ENCODE measurements at places on chromosomes 6 and 20. TPM values are rescaled to one million over a fixed set of nuclear protein-coding genes. Genes with fewer than 3 reads are reported as not detected.

GRCh38 chr6:126167726-126168125 is 172.2 kb upstream of the CENPW start:
- H3K36me3 ChIP-seq, result no peaks in the 10 kb centered on the region
- H3K27me3 ChIP-seq, result no peaks in the 10 kb centered on the region
- H3K4me3 ChIP-seq, result no peak overlapping the region
- no peak for DNase-seq
- H3K27ac ChIP-seq, result no peak overlapping the region

DNA sequence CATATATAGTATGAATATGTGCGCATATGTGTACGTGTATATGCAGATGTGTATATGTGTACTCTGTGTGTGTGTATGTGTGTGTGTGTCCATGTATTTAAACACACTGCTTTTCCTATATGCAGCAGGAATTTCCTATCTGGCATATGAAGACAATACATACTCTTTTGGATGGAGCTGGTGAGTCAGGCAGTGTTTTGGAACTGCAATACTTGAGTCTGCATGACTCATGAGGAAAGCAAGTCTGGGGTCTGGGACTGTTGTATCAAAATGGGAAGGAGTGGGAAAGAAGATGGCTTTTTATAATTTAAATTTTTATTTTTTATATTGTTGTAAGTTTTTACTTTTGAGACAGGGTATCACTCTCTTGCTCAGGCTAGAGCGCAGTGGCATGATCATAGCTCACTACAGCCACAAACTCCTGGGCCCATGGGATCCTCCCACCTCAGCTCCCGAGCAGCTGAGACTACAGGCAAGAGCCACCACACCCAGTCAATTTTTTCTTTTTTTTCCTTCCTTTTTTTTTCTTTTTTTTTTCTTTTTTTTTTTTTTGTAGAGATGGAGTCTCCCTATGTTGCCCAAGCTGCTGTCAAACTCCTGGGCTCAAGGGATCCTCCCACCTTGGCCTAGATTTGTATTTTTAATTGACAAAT is 72.2 kb downstream of the ATXN1 start:
- H3K27ac ChIP-seq, result no peak overlapping the region
- H3K27me3 ChIP-seq, result no peaks in the 10 kb centered on the region
- H3K4me1 ChIP-seq, result peaks cover 46% of the 10 kb centered on the region

DNA sequence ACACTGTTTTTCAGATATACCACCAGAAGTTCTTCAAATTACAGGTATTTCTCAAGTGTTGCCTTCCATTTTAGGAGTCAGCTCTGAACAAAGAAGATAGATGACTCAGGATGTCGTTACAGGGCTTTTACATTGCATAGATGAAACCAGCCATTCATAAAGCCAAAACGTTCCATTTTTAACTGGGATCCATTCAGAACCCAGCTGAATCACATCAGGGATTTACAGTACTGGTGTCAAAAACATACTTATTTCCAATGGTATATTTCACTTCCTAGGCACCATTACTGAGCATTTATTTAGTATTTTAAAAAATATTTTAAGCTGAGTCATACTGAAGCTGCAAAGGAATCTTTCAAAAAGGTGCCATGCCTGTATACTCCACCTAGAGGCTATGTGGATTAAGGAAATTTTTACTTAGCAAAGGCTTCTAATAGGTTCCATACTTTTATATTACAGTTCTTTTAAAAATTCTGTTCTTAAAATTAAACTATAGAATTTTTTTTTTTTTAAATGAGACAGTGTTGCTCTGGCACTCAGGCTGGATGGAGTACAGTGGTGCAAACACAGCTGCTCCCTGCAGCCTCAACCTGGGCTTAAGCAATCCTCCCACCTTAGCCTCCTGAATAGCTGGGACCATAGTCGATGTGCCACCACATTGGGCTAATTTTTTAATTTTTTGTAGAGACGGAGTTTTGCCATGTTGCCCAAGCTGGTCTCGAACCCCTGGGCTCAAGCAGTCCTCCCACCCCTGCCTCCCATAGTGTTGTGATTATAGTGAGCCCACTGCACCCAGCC is 2.6 kb downstream of the ASF1A start:
- no peak for DNase-seq
- H3K36me3 ChIP-seq, result no peaks in the 10 kb centered on the region
- no peaks in the 10 kb centered on the region for H3K27me3 ChIP-seq
- peak overlapping the region; percentile 54 for H3K4me3 ChIP-seq
- peak overlapping the region; percentile 90 for H3K27ac ChIP-seq

DNA sequence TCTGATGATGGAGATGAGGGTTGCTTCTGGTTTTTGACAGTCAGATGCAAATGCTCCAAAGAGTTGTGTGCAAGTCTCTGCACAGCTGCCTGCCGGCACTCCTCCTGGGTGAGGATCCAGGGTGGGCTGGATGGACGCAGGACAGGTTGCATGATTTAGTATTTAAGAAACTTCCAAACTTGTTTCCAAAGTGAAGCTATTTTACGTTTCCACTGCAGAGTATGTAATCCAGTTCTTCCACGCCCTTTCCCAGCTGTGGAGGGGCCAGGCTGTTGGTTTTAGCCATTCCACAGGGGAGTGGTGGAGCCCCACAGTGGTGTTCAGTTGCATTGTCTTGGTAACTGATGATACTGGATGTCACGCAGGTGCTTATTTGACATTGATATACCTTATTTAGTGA is 157.3 kb downstream of the THBS2 start:
- H3K27ac ChIP-seq, result no peak overlapping the region
- no peak for DNase-seq
- H3K4me1 ChIP-seq, result no peaks in the 10 kb centered on the region
- no peaks in the 10 kb centered on the region for H3K27me3 ChIP-seq

DNA sequence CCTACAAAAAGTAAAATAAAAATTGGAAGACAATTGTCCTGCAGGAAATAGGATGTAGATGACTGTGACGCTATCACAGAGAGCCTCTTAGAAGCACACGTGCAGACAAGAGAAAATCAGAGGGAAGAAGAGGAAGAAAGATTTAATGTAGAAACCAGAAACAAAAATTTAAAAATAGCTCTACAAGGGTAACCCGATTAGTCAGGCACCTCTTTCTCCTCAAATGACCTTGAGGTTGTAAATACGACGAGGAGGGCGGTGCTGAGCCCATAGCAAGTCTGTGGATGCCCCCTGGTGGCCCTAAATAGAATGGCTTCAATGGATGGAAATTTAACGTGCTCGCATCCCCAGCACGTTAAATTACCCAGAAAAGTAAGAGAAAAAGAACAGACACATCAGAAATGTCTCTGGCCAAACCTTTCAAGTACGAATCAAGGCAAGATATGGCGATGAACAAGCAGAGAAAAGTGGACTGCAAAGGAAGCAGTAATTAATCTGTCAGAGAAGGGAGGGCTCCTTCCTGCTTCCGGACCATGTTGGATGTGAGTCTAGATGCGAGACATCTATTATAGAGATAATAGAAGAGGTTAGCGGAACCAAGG is 4.2 kb upstream of the PRPH2 start:
- peak overlapping the region; percentile 58 for H3K4me3 ChIP-seq
- DNase-seq, result peak; percentile 66
- peaks cover 10% of the 10 kb centered on the region for H3K4me1 ChIP-seq
- no peaks in the 10 kb centered on the region for H3K27me3 ChIP-seq
- H3K27ac ChIP-seq, result peak overlapping the region; percentile 60

SIRT5 gene
- total RNA-seq, result 8.3 TPM

SLC44A4 gene
- 0.56 TPM for total RNA-seq

All from GM12878 (cell line).